ENCODE measurements at places on chromosomes 16 and 17. TPM values are rescaled to one million over a fixed set of nuclear protein-coding genes. Genes with fewer than 3 reads are reported as not detected.
A peak's percentile ranks its signal among the peaks of the same experiment; 100 is the strongest.

DNA sequence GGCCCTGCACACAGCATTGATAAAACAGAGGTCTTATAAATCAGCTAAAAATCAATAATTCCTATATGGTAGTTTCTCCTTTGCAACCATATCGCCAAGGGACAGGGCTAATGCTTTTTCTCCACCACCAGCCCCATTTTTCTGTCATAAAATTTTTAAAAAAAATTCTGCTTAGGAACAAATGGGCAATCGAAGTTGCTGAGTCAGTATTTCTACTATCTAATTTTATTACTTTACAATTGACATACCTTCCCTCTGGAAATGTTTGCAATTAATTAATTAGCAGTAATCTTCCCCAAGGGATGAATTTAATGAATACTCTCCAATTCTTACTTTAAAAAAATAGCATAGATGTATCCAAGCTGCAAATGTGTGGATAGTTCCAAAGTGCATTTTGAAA lies 1.7 kb upstream of the IRX6 start:
- DNase-seq = no peak

DNA sequence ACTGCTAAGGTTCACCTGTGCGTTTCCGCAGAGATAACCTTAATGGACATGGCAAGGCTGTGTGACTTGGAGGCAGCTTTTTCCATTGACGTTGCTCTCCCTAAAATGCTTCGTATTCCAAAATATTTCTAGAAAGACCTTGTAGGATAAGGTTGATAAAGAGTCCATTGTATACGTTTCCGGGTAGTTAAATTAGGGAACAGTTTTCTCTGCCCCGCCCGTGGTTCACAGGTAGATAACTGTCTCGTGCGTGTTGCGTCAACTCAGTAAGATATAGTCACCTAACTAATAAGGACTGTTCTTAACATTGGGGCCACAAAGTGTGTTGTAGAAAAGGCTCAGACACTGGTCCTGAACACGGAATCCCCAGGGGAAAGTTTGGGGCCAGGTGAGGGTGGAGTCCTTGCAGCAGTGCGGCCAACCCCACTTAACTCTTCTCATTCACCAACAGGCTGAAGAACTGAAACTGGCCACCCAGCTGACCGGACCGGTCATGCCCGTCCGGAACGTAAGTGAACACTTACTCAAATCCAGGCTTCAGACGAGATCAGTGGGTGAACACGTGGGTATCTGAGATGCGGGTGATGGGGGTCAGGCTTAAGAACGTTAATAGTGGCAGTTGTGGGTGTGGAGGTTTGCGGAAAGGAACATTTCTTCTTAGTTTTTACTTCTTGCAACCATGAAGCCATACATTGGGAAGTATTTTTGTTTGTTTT lies 1.6 kb downstream of the RPL13 start:
- no peak for DNase-seq

- no peak for DNase-seq
Observed at GRCh38 chr17:82110298-82110697, 12.3 kb upstream of the FASN start.

GRCh38 chr17:37392024-37392590 lies 14.5 kb downstream of the ACACA start:
- no peak for DNase-seq

DNA sequence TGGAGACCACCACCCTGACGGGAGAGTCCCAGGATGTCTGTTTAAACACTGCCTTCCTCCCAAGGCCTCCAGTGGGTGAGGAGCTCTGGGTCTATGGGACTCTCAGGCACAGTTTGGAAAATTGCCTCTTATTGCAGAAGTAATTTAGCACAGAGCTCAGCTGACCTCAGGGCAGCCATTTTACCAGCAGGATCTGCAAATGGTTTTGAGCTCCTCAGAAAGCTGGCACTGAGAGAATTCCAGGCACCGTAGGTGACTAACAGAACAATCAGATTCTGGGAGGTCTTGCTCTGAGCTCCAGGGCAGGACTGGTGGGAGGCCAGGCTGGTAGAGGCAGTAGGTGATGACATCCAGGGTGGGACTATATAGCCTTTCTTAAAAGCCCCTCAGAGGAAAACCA lies 17.3 kb upstream of the C16orf74 start:
- no peak for DNase-seq

- DNase-seq = peak; percentile 9
Observed at GRCh38 chr17:61583242-61583641, 7.8 kb downstream of the NACA2 start.

DNA sequence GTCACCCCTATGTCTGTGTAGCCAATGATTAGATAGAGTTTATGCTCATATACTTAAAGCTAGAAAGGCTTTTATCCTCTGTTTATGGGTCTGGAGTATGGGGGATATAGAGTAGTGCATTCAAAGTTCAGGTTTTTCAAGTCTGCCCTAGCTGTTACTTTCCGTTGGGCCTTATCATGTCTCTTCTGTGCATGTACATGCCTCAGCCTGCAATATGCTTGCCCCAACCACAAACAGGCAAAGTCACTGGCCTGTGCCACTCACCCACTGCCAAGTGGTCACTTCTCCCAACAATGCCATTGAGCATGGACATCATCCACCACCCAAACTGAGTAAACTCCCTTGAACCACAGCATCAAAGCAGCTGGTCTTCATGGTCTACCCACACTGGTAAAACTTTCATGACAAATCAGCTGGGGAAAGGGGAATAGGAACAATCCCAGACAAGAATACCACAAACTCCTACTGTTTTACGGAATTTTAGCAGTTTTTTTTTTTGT lies 70.3 kb upstream of the C17orf78 start:
- no peak for DNase-seq

DNA sequence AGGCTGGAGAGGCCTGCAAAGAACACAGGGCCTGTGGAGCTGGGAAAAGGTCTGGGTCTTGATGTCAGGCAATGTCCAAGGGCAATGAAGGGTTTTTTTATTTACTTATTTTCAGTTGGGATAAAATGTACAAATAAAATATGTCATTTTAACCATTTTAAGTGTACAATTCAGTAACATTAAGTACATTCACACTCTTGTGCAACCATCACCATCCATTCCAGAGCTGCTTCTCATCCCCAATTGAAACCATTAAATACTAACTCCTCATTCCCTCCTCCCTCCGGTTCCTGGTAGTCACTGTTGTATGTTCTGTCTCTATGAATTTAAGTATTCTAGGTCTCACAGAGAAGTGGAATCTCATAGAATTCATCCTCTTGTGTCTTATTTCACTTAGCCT lies 444.7 kb downstream of the HS3ST3B1 start:
- DNase-seq = no peak

DNA sequence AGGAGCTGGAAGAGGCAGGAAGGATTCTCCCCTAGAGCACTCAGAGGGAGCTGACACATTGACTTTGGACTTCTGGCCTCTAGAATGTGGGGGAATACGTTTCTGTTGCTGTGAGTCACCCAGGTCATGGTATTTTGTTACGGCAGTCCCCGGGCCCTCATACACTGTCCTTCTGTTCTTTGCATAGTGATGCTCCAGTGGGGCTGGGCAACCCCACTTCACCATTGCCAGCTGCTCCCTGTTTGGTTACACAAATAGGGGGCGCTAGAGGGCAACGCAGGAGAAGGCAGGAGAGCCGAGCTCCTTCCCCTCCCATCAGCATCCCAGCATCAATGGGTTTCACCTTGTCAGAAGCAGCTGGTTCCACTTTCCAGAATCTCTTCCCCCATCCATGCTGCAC lies 257.7 kb upstream of the FOXF1 start:
- DNase-seq = no peak

DNA sequence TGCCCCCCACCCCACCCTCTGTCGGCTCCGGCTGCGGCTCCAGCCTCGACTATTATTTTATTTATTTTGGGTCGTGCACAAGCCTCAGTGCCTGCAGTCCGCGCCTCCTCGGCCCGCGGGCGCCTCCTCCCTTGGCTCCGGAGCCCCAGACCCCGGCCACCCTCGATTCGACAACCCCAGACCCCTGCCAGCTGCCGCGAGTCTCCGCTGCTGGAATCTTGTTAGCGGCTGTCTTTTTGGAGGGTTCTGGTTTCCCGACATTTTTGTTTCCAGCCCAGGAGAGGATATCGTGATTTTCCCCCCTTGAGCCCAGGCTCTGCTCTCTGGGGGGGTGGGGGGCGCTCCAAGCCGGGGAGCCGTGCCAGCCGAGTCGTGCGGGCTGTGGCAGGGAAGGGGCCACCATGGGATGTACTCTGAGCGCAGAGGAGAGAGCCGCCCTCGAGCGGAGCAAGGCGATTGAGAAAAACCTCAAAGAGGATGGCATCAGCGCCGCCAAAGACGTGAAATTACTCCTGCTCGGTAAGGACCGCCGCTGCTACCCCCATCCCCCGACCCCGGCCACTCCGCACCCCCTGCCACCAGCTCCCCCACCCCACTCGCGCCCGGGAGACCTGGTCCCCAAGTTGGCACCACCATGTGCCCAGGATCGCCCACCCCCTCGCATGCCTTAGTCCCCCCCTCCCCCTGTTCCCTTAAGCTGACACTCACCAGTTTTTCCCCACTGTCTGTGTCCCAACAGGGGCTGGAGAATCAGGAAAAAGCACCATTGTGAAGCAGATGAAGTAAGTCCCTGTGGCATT lies 746 bp downstream of the GNAO1 start:
- DNase-seq = no peak

DNA sequence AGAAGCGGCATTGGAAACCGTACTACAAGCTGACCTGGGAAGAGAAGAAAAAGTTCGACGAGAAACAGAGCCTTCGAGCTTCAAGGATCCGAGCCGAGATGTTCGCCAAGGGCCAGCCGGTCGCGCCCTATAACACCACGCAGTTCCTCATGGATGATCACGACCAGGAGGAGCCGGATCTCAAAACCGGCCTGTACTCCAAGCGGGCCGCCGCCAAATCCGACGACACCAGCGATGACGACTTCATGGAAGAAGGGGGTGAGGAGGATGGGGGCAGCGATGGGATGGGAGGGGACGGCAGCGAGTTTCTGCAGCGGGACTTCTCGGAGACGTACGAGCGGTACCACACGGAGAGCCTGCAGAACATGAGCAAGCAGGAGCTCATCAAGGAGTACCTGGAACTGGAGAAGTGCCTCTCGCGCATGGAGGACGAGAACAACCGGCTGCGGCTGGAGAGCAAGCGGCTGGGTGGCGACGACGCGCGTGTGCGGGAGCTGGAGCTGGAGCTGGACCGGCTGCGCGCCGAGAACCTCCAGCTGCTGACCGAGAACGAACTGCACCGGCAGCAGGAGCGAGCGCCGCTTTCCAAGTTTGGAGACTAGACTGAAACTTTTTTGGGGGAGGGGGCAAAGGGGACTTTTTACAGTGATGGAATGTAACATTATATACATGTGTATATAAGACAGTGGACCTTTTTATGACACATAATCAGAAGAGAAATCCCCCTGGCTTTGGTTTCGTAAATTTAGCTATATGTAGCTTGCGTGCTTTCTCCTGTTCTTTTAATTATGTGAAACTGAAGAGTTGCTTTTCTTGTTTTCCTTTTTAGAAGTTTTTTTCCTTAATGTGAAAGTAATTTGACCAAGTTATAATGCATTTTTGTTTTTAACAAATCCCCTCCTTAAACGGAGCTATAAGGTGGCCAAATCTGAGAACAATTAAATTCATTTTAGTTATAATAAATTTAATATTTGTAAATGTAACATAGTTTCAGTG lies 1.7 kb downstream of the HEXIM1 start:
- DNase-seq = no peak

DNA sequence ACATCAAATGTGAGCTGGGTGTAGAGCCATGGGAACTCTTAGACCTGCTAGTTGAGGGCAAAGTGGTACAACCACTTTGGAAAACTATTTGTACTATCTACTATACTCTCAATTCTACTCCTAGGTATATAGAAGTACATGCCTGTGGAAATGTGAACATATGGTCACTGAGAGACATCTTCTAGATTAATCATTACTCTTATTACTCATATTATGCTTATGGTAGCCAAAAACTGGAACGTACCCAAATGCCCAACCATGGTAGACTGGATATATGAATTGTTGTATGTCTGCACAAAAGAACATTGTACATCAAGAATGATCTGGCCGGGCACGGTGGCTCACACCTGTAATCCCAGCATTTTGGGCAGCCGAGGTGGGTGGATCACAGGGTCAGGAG lies 2.7 kb downstream of the WDR45B start:
- no peak for DNase-seq

DNA sequence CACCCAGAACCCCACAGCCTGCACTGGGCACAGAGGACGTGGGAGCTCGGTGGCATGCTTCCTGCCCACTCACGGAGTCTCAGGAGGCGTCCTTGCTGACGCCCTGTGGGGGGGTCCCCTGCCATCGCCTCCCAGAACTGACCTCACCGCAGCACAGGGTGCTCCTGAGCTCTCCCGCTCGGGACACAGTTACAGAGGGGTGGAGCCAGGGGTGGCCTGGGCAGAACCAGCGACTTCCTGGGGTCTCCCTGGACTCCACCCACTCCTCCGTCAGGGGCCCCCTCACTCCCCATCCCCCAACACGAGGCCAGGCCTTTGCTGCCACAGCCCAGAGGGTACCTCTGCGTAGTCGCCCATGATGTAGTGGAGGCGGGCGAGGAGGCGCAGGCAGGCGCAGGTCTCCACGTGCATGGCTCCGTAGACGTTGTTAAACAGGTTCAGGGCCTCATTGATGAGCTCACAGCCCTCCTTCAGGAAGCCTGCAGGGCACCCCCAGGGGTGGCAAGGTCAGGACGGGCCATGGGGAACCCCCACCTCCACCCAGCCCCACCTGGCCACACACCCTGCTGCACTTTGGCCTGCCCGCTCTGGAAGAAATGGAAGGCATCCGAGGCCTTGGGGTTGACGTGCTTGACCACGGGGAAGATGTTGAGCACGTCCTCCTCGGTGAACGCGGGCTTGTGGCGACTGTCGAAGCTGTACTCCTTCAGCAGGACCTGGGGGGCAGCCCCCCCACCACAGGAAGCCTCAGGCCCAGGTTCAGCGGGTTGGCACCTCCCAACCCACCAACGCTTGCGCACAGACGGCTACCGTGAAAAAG lies 17.8 kb downstream of the CLUH start:
- DNase-seq = no peak

The C16orf96 gene
- 0.27 TPM for polyA plus RNA-seq

The KRT31 gene
- polyA plus RNA-seq = not detected
